ENCODE measurements at places on chromosomes 1 and 21.

DNA sequence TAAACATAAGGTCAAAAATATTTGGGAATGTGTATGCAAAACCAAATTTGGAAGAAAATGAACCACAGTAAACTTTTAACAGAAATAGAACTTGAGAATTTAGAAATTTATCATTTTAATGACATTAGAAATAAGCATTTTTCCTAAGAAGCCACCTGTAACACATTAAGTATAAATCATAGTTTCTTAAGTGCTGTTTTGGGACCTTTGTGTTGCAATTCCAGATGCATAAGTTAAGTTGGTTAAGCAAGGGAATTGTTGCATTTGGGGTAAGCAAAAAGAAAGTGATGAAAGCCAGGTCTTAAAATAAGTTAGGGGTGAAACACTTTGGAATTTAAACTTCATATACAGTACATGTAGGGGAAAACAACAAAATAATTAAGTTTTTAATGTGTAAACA, 49.8 kb downstream of the CDKN2C start:
- DNase-seq = no peak

GRCh38 chr1:5424802-5425703, 567.2 kb downstream of the NPHP4 start:
- DNase-seq = no peak

GRCh38 chr1:241332037-241332409, 25.0 kb downstream of the RGS7 start:
- no peak for DNase-seq

- DNase-seq = no peak
Measured at GRCh38 chr1:19619697-19620384, 24.3 kb upstream of the NBL1 start.

GRCh38 chr1:181482521-181483284, 614 bp upstream of the CACNA1E start:
- DNase-seq = no peak

GRCh38 chr1:109787845-109788601, 24.3 kb upstream of the EPS8L3 start:
- no peak for DNase-seq

GRCh38 chr1:245091818-245092637, 62.8 kb upstream of the KIF26B start:
- DNase-seq = peak; percentile 1

DNA sequence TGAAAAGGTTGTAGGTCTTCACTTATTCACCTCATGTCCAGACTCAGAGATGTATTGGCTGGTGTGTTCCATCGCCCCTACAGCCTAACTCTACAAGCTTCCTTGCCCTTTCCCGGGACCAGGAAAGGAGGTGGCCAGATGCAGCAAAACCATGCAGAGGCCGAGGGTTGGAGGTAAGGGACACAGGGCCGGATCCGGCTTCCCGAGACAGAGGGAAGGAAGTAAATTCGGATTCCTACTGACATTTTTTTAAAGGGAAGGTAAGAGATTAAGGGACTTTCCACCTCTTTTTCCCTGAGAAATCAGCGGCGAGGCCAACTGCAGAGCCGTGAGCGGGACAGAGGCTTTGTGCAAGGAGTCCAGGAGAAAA, 12.7 kb downstream of the EPHA10 start:
- no peak for DNase-seq

DNA sequence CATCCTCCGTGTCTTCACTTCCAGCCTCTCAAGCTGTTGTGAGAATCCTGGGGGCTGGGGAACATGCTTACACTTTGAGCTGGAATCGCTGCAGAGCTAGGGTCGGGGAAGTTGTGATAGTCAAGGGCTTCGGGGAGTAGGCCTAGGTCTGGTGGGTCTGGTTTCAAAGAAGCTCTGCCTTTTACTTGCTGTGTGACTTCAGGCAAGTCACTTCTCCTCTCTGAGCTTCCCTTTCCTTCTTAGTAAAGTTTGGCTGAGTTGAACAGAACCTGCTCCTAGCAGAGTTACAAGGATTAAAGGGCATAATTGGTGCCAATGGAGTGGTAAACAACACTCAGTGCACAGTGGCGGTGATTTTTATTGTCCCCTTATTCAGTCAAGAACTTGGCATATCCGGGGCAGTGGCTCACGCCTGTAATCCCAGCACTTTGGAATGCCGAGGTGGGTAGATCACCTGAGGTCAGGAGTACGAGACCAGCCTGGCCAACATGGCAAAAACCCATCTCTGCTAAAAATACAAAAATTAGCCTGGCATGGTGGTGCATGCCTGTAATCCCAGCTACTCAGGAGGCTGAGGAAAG, 25.7 kb downstream of the ARHGEF19 start:
- DNase-seq = no peak

- DNase-seq = no peak
Measured at GRCh38 chr1:212718499-212718898, 18.9 kb upstream of the BATF3 start.

- no peak for DNase-seq
Measured at GRCh38 chr1:245566952-245567351, 412.2 kb downstream of the KIF26B start.

- DNase-seq = peak; percentile 12
Measured at GRCh38 chr1:225987491-225988316, 11.4 kb downstream of the SDE2 start.

DNA sequence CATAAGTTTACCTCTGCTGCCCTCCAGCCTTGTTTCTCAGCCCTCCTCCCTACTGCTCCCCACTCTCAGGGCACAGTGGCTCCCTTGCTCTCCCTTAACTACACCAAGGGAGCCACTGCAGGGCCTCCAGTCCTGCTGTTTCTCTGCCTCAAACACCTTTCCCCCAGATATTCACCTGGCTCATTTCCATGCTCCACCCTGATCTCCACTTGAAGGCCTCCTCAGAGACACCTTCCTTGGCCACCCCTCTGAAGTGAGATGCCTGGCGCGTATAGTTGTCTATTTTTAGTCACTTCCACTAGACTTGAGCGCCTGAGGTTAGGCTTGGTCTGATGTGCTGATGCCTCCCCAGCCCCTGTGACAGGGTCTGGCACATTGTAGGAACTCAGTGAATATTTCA, 34.9 kb downstream of the SEC16B start:
- no peak for DNase-seq

- no peak for DNase-seq
Measured at GRCh38 chr1:199073166-199073565, 434.3 kb downstream of the PTPRC start.

DNA sequence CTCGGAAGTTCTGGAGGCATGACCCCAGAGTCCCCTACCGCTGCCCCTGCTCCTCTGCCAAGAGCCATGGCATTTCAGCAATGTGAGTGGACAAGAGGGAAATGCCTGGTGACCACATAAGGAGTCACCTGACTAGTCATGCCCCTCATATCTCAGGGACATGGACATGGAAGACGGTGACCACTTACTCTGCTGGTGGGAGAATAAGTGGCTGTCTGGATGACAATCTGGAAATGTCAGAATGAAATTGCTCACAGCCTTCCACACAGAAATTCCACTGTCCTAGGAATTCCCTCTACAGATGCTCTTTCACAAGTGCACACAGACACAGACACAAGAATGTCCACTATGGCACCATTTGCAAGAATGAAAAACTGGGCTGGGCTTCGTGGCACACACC, 24.3 kb upstream of the PLEKHG5 start:
- DNase-seq = no peak

GRCh38 chr21:44329086-44329889, 9.9 kb downstream of the CFAP410 start:
- DNase-seq = no peak

DNA sequence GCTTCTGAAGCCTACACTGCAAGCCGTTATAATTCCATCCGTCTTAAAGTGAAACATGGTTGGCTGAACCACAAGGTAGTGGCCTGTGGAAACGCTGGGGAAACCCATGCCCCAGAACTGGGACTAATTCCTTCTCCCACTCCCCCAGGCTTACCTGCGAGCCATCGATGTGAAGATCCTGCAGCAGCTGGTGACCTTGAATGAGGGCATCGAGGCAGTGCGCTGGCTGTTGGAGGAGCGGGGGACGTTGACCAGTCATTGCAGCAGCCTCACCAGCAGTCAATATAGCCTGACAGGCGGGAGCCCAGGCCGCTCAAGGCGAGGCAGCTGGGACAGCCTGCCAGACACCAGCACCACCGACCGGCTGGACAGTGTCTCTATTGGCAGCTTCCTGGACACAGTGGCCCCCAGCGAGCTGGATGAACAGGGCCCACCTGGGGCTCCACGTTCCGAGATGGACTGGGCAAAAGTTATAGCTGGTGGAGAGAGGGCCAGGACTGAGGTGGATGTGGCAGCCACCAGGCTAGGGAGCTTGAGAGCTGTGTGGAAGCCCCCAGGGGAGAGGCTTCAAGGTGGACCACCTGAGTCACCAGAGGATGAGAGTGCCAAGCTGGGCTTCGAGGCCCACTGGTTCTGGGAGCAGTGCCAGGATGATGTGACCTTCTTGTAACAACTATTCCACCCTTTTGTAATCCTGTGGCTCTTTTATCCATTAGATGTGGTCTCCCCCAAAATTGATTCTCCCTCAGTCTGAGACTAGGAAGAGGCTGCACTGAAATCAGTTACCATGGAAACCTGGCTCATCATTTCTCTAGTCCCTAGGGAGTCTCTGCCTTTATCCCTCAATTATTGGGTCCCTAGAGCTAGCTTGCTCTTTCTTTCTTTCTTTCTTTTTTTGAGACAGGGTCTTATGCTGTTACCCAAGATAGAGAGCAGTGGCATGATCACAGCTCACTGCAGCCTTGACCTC, 16.7 kb downstream of the LURAP1 start:
- DNase-seq = no peak

DNA sequence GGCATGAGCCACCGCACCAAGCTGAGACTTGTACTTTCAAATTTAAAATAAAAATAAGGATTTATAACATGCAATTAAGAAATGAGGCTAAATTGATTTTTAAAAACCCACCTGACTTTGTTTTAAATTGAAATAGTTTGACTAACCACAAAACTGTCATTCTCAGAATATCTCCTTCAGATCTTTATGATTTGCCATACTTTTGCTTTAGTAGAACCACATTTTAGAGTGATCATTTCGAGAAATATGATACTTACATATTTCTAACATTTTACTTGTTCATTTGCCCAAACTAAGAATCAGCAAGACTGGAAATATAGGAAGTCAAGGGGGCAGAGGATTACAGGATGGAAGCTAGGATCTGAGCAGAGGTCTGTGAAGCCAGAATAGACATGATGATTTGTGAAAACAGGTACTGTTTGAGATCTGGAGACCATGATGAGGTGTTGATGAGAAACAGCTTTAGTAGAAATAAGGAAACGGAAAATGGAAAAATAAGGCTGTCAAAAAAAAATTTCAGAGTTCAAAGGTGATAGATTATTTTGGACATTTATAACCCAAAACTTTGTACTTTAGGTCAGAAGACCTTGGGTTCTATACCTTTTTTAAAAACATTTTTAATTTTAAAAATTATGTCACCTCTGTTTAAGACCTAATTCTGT, 44.8 kb downstream of the GIPC2 start:
- no peak for DNase-seq

- no peak for DNase-seq
Measured at GRCh38 chr1:227886993-227887696, 60.6 kb downstream of the WNT9A start.

DNA sequence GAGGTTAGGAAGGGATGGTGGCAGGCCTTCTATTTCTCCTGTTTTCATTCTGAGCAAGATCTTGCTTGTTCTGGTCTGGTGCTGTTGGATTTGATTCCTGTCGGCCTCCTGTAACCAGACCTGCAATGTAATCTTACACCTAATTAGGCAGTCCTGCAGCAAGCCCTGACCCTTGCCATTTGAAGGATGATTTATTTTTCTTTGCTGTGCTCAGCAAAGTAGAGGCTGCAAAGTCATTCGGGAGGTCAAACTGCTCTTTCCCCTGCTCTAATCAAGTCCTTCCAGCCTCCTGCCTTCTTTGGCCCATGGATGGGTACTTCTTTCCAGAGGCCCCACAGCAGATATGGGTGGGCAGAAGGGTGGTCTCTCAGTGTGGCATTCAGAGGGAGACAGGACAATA, 417.7 kb upstream of the USP24 start:
- no peak for DNase-seq

GRCh38 chr1:58845942-58846341, 62.1 kb upstream of the JUN start:
- DNase-seq = no peak

All from DMS 273 treated with DMSO at 0.1 percent for 48 hours (cell line).